GM13976 (cell line): ENCODE measurements at places on chromosomes 4 and X.

- no peak for DNase-seq
Observed at GRCh38 chrX:9195199-9195880, 161.4 kb upstream of the FAM9B start.

DNA sequence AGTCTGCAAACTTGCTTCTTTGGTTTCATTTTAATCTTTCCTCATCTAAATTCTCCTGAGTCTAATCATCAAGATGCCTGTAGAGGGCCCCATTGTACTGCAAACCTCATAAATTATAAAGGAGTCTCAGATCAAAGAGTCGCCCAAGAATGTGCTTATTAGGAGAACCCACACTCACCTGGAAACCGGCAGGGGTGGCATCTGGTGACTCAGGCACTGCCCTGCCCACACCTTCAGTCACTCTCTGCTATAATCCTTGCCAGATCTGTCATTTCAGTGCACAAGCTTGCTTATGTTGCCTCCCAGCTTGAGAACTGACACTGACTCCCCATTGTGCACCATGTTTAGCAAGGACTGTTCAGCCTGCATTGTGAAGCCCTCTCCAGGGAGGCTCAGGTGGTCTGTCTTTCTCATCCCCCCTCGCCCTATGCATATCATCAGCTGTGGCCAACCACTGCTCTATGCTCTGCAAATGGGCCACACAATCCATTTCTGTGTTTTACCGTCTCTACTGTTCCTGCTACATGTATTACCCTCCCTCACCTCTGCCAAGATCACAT is 12.4 kb downstream of the EPGN start:
- DNase-seq, result peak; percentile 25

DNA sequence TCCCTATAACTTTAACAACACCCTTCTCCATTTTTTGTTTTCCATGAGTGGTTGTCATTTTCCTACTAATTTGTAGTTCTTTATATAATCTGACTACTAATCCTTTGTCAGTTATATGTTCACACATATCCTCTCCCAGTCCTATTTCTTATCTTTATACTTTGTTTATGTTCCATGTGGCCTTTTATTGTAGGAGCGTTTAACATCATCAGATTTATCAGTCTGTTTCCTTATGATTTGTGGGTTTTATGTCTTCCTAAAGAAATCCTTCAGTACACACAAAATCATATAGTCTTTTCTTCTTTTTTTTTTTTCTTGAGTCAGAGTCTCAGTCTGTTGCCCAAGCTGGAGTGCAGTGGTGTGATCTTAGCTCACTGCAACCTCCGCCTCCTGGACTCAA is 204.9 kb upstream of the SPRY1 start:
- DNase-seq, result no peak

DNA sequence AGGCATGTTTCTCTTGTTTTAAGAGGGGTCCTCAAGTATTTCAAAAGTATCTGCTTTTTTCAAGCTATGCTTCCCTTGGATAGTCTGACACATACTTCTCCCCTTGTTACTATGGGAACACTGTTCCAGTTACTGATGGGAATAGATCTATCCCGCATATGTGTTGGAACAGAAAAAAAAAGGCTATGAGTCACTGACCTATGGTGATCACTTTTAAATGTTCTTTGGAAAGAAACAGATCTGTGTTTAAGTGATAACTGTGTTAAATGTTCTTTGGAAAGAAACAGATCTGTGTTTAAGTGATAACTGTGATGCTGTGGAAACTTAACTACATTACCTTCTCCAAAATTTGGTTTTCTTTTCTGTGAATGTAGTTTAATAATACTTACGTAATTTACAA is 303.2 kb downstream of the TEX13C start:
- no peak for DNase-seq

DNA sequence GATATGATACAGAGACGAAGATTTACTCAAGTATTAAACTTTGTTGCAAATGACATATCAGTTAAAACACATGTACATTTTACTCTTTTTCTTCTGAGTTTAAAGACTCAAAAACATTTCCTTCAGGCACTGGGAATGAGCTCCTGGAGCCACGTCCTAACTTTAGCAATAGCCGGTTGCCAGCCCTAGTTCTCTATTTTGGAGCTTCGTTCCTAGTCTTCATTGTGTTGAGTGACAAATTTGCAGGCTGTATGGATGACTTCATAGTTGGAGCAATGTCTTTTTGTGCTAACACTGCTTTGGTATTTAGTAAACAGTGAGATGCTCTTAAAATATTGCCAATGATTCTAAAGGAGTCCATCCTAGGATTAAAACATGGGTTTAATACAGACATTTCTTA is 190.9 kb downstream of the FAT4 start:
- DNase-seq, result no peak

GRCh38 chr4:6799091-6799490 is 16.6 kb downstream of the KIAA0232 start:
- no peak for DNase-seq

DNA sequence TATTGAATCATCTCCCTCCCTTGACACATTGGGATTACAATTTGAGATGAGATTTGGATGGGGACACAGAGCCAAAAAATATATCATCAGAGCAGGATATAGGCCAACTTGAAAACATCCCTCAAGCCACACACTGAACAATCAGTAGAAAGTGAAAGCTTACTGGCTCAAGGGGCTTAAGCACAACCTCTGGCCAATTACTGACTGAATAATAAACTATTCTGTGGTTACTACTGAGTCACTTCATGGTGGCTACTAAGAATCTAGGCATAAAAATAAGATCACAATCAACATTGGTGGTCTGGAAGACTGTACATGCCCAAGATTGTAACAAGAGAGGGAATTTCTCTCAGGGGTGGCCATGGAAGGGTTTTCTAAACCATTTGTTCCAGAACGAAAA is 27.4 kb upstream of the GPR174 start:
- no peak for DNase-seq

DNA sequence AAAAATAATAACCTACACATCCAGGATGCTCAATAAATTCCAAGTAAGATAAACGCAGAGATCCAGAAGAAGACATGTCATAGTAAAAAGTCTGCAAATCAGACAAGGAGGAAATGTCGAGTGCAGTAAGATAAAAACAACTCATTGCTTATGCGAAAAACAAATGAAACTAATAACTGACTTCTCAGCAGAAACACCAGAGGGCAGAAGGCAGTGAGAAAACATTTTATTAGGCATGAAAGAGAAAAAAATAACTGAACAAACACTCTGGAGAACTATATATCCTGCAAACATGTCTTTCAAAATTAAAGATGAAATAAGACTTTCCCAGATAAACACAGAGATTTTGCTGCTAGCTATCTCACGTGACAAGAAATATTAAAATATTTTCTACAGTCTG is 201.3 kb upstream of the CTSO start:
- no peak for DNase-seq

DNA sequence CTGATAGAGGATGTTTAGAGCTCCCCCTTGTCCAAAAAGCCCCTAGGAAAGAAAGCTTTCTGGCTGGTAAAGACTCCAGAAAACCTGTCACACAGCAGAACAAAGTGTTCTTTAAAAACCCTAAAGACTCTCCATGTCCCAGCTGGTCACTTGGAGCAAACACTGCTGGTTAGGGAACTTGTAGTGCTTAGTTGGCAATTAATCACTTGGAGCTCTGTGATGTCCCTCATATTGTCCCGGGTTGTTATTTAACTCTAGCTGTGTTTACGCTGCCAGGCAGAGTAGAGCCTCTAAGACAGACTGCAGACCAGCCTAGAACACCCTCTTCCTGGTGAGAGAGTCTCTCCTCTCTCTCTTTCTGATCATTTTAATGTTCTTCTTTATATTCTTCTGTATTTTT is 267.3 kb downstream of the BCOR start:
- no peak for DNase-seq

GRCh38 chrX:47499293-47499692 is 16.3 kb upstream of the ZNF41 start:
- DNase-seq, result no peak

DNA sequence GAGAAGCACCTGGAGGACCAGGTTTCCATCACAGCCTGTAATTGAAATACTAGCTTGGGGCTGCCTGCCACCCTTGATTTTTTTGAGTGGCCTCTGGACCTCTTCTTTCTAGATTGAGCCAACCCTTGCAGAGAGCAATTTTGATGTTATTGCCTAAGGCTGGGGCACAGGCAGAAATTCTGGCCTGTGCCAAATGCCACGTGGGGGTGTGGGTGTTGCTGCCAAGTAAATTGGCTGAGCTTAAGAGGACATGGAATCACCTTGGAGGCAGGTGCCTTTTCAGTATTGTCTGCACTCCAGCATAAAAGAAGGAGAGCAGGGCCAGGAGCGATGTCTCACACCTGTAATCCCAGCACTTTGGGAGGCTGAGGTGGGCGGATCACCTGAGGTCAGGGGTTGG is 286.1 kb upstream of the PRPS2 start:
- DNase-seq, result no peak

- no peak for DNase-seq
Observed at GRCh38 chr4:89469516-89469915, 161.9 kb upstream of the GPRIN3 start.

GRCh38 chr4:180675359-180675650 is 1567.9 kb upstream of the TENM3 start:
- no peak for DNase-seq

- no peak for DNase-seq
Observed at GRCh38 chr4:92634882-92635281, 331.1 kb downstream of the GRID2 start.
